Activated CD4-positive, CD25-positive, alpha-beta regulatory T cell (primary cell): ENCODE measurements at places on chromosomes 11 and 22.

DNA sequence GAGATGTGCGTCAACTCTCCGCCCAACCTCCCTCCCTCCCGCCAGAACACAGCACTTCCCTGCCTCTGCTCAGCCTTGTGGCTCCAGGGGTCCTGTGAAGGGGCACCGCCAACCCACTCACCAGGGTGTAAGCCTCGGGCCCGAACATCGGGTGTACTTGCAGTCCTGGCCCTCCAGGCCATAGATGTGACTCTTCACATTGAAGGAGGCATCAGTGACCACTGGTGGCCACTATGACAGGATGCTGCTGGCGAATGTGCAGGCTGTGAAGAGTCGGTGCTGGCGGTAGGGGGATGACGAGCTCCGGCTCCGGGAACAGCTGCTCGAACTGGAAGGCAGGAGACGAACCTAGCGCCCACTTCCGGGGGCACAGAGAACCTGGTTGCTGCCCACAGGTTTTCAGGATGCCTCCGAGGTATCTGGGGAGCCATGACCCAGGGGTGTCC lies 97.4 kb downstream of the MED15 start:
- no peak for DNase-seq

DNA sequence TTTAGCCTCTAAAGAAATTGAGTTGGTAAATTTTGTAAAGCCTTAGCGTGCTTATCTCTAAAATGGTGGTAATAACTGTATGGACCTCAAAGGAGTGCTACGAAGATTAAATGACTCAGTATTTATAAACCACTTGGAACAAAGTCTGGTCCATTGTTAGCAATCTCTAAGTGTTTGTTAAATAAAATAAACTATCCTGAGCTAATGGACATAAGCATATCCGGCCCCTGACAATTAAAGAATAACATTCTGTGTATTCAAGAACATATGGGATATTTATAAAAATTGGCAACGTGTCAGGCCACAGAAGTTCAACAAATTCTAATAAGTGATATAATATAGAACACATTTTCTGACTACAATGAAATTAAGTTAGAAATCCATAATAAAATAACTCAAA lies 71.0 kb downstream of the MYEOV start:
- no peak for DNase-seq

DNA sequence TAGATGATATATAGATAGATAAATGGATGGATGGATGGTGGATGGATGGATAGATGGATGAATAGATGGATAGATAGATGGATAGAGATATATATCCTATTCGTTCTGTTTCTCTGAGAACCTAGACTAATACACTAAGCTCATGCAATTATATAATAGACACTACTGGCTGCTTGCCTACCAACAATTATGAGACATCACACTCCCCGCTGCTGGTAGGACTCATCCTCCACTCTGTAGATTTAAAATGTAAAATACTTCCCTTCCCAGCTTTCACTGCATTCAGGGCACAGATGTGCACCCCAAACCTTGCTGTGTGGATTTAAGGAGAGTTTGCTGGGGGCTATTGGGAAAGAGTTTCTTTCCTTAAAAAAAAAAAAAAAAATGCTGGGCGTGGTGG lies 28.3 kb upstream of the RCN1 start:
- no peak for DNase-seq

DNA sequence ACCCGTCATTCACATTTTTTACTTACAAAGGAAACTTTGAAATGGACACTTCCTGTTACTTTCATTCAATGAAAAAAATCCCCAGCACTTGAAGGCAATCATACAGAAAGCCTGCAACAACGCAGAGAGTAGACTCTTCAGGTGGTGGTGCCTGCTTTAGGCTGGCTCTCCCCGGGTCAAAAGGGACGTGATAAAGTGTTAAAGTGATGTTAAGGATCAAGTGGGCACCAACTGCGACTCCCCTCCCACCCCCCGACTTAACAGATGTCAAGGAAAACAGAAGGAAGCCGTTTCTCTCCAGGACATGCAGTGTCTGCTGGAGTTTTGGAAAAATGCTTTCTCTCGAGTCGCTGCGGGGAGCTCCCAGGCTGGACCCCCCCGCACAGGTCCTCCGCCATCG lies 414 bp upstream of the PNPLA3 start:
- DNase-seq, result no peak

GRCh38 chr11:13114566-13115379 lies 105.7 kb downstream of the RASSF10 start:
- DNase-seq, result no peak

- no peak for DNase-seq
Observed at GRCh38 chr22:37007651-37008050, 11.6 kb downstream of the TST start.

GRCh38 chr11:64372802-64373597 lies 14.0 kb downstream of the RPS6KA4 start:
- no peak for DNase-seq

DNA sequence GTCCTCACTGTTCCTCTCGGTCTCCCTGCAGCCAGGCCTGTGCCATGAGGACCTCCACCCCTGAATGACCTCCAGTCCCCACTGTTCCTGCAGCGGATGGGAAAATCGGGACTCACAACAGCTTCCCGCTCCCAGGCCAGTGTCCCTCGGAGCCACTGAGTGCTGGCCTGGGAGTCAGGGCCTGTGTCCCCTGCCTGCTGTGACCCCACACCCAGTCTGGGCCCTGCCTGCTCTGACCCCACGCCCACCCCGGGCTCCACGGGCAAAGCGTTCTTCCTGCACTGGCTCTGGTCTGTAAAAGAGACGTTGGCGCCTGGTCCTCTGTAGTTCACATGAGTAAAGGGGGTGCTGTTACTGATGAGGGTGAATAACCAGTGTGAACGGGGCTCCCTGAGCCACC lies 73.0 kb upstream of the SHISAL1 start:
- DNase-seq, result no peak

DNA sequence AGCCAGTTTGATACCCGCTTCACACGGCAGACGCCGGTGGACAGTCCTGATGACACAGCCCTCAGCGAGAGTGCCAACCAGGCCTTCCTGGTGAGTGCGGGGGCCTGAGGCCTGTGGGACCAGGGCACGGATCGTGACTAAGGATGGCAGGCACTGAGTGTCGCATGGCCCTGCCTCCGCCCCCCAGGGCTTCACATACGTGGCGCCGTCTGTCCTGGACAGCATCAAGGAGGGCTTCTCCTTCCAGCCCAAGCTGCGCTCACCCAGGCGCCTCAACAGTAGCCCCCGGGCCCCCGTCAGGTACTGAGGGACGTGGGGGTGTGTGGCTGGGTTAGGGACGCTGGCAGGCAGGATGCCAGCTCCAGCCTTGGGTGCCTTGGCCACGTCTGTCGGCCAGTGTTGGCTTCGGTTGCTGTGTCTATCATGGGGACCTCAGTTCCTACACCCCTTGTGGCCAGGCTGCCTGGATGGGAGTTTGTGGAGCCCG lies 3.0 kb downstream of the PTPRCAP start:
- DNase-seq, result no peak

GRCh38 chr22:18984564-18984963 lies 48.5 kb upstream of the PRODH start:
- DNase-seq, result no peak

DNA sequence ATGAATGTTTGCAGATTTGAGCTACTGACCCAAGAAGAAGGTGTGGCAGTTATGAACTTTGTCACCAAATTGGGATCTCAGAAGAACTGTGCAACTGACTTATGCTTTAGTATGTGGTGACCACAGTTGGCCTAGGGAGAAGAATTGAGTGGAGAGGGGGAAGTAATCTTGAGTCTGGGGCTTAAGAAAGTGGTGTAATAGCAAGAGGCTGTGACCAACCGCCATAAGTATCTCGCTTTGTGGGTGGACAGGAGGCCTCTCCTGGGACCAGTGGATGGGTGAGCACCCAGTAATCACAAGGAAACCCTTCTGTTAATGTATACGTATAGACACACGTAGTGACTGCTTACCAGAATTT lies 12.7 kb upstream of the IL10RA start:
- no peak for DNase-seq

- DNase-seq, result no peak
Observed at GRCh38 chr11:122440811-122441665, 214.5 kb upstream of the UBASH3B start.

DNA sequence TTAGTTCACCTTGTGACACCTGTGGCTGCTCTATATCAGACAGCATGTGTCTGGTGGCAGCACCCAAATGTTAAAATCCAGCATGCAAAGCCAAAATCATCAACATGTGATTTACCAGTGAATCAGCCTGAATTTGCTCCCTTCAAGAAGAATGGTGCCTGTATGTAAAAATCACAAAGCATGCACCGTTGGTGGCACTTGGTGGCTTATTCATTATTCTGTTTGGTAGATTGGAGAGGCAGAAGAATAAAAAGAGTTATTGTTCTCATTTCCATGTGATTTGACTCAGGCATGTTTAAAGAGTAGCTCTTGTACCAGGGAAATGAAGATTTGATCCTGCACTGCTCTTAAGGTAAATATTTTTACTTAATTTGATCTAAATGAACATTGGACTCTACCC lies 143.9 kb upstream of the MPPED2 start:
- DNase-seq, result no peak

GRCh38 chr22:20137671-20138416 lies 6.2 kb downstream of the ZDHHC8 start:
- DNase-seq, result no peak

DNA sequence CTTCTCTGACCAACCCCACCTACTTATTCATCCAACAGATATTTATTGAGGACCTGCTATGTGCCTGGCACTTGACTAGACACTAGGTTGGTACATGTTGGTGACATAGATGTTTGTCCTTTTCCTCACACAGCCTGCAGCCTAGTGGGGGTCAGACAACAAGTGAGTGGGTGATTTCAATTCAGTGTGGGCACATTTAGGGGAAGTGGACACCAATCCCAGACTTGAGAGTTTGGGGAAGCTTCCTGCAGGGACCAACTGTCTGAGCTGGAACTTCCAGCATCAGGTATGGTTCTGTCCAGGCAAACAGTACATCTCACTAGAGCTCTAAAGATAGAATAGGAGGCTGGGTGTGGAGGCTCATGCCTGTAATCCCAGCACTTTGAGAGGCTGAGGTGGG lies 5.8 kb upstream of the BCL9L start:
- DNase-seq, result no peak

GRCh38 chr11:44065841-44066731 lies at the start of gene ACCS:
Gene ACCS, plus strand, starts transcription at chr11:44066270. Its CDS starts 1,358 bp downstream, at chr11:44067628.
- DNase-seq, result peak; percentile 85

DNA sequence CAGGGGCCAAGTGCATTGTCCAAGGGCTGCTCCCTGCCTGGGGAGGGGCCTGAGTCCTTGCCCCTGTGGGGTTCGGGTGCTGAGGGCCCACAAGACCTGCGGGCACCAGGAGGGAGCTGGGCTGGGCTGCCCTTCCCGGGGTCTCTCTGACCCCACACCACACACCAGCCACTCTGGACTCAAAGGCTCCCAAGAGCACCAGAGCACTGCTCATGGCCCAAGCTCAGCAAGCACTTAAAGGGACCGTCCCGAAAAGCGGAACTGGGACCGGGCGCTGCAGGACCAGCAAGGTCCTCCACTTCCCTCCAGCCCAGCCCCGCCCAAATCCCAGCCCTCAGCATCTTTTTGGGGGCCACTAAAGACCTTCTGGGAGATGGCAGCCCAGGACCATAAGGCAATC lies 5.3 kb downstream of the LSP1 start:
- DNase-seq, result no peak

DNA sequence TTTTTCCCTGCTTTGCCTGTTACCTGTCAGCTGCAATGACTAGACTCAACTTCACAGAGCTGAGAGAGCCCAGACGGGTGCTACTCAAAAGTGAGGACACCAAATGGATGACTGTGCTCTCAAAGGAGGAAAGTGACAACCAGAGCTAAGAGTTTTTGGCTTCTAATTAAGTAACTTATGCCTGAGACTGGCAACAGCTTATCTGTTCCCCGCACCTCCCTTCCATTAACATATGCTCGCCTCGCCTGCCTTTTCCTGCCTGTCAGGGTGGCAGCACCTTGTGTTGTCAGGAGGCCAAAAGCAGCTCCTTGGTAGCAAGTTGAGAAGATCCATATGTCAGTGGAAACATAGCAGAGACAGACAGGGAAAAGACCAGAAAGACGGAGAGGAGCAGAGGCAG lies 573.9 kb upstream of the KIRREL3 start:
- no peak for DNase-seq

GRCh38 chr11:106794058-106794457 lies 224.2 kb downstream of the GUCY1A2 start:
- no peak for DNase-seq

DNA sequence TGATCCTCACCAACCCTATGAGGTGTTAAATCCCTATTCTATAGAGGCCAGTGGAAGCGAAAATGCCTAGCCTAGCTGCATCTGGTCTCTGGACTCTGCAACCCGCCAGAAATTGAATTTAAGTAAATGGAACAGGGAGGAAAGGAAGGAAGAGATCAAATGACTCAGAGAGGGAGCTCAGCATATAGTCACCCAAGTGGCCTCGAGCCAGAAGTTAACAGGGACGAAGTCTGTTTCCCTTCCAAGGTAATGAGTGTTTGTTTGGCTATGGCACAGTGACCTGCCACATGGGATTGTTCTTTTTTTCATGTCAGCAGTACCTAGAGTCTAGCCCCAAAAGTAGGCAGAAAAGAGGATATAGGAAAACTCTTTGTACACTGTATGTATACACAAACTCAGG lies 66.3 kb downstream of the PAK1 start:
- no peak for DNase-seq

GRCh38 chr11:44634401-44635281 lies 69.2 kb downstream of the CD82 start:
- no peak for DNase-seq

DNA sequence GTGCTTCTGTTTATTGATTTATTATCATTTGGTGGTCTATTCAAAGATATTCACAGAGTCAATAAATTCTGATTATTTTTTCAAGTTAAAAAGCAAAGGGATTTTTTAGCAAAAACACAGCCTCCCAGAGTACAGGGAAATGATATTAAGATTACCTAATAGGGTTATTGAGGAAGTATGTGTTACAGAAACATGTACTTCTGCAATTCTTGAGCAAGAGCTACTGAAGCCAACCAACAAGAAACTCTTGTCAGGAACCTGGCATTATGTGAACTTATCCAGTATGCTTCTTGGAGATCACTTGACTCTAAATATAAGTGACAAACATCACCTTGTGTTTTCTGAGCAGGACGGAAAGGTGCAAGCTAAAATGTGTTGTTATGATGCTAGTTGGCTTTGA lies 42.0 kb upstream of the CARD18 start:
- DNase-seq, result no peak

- no peak for DNase-seq
Observed at GRCh38 chr11:96230686-96231085, 112.3 kb downstream of the MAML2 start.

GRCh38 chr11:15483205-15483604 lies 368.5 kb downstream of the INSC start:
- no peak for DNase-seq

GRCh38 chr11:30635401-30635989 lies 49.3 kb upstream of the MPPED2 start:
- DNase-seq, result no peak

- DNase-seq, result no peak
Observed at GRCh38 chr11:13826505-13827278, 135.8 kb upstream of the SPON1 start.
